ENCODE measurements at places on chromosomes 3 and 15.

DNA sequence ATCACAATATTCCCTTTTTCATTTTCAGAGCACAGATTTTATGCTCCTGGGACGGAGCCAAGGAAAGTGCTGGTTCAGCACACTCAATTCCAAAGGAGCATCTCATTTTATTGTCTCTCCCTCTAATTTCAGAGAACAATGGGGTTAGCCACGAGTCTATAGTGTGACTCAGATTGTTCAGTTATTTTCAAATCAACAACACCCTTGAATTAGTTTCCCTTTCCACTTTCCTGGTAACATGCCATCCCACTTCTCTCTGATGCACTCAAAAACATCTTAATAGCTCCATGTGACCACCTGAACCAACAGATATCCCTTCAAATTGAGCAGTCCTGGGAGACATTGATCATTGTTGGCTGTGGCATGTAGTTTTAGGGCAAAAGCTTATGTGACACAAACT, 389.7 kb upstream of the MDFIC2 start:
- DNase-seq = no peak

GRCh38 chr3:52090131-52090932, 34.0 kb upstream of the DUSP7 start:
- no peak for DNase-seq

DNA sequence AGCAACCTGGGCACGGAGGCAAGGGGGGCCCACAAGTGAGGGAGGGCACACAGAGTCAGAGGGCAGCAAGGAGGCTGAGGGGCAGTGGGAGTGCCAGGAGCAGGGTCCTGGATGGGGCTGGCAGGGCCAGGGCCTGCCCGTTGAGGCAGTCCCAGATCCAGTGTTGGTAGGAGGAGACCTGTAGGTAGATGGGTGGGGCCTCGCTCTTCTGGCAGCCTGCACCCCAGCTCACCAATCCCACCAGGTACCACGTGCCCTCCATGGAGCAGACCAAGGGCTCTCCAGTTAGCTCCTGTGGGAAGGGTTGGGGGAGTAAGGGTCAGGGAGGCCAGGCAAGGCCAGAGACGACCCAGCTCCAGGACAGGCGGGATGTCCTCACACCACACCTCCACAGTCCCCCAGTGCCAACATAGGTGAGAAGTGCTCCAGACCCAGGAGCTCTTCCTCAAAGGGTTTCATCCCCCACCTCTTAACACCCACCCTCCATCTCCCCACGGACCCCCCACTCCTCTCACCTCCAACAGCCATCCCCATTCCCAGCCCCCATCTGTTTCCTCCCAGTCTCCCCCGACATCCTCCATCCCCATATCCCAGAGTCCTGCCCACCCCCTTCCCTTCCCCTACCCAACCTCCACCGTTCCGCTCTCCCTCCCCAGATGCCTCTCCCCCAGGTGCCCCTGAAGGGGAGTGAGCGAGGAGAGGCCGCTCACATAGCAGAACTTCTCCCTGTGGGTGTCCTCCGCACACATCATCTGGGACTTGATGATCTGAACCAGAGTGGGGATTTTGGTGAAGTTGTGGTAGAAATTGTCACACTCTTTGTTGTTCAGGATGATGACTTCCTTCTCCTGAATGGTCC, 5.2 kb downstream of the PRSS50 start:
- DNase-seq = no peak

GRCh38 chr3:55516392-55517030, 29.4 kb upstream of the WNT5A start:
- DNase-seq = no peak

DNA sequence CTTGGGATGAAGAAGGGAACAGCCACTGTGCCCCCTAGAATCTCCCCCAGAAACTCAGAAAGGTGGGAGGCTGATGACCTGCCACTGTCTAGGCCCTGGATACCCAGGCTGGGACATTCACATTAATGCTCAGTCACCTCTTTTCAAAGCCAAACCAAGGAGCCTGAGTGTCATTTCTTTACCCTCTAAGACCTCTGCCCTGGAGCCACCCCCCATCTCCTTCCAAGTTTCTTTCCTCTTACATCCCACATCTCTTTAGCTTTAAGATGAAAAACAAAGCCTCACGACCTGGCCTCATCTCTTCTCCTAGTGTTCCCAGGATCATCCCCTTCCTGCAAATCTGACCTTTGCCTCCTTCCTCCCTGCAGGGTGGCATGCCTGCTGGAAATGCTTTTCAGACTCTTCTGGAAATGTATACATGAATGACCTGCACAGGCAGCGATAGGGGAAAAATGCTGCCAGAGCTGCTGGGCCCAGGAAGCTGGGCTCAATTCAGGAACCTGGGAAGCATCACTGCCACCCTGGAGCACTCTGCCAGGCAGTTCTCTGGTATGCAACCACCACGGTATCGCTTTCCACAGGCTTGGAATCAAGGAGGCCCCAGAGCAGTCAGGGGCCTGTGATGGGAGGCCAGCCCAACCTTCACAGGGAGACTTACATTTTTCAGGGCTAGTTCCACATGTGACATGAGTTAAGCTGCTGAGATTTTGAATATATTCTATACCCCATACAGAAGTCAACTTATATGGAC, 67.6 kb downstream of the DAPK2 start:
- DNase-seq = no peak
